ENCODE measurements at places on chromosomes 3 and 15.

DNA sequence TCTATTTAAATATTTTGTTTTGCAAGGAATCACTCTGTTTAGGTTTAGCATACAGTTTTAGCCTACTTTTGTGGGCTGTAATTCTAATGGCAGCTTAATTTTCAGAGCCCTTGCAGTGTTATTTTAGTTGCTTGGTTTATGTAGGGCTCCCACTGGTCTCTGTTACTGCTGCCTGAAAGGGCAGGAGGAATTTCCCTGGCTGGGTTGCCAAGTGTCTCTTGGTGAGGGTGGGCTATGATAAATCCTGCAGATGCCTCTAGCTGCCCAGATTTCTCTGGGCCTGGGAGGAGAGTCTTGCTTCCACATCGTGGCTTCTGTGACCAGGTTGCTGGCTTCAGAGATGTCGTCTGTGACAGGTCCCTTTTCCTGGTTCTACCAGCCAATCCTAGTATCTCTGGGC is 36.2 kb downstream of the ILDR1 start:
- DNase-seq = no peak

- DNase-seq = no peak
Observed at GRCh38 chr3:125037498-125038150, 18.2 kb downstream of the HEG1 start.

DNA sequence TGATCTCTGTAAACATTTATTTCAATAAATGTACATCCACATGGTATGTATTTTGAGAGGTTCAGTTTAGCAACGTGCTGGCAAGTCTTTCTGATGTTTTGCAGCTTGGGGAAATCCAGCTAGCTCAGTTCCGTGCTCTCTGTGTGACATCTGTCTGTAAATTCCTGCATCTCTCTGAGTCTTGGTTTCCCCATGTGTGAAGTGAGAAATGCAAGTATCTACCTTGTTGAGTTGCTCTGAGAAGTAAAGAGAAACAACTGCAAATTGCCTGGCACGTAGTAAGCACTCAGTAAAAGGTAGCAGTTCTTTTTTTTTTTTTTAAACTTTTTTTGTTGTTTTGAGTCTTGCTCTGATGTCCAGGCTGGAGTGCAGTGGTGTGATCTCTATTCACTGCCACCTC is 30.2 kb upstream of the MORF4L1 start:
- DNase-seq = no peak

DNA sequence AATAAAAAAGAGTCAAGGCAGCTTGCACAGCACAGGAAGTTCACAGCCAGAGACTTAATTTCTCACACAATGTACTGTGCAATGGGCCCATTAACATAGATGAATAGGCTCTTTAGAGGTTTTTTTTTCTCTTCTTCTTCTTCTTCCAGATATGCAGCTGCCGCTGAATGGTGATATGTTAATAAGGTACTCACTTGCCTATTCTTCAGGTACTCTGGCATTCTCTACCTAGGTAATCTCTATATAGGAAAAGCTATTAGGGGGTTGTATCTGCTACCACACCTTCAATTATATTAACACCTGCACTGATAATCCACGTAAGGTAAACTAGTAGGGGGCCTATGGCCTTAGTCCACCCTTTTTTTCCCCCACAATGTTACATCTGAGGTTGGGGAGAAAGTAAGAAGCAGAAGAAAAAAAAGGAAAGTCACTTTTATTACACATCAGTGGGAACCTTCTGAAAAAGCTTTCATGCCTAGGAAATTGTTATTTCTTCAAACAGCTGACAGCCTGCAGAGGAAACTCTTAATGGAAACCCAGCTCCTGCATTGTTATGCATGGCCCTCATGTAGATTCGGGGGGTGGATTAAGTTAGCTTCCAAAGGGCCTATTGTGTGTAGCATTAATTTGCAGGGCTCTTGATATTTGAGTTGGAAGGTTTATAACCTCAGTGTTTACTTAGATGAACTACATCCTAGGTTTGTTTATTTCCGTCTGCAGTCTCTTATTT is 525.5 kb downstream of the ZIC1 start:
- no peak for DNase-seq

DNA sequence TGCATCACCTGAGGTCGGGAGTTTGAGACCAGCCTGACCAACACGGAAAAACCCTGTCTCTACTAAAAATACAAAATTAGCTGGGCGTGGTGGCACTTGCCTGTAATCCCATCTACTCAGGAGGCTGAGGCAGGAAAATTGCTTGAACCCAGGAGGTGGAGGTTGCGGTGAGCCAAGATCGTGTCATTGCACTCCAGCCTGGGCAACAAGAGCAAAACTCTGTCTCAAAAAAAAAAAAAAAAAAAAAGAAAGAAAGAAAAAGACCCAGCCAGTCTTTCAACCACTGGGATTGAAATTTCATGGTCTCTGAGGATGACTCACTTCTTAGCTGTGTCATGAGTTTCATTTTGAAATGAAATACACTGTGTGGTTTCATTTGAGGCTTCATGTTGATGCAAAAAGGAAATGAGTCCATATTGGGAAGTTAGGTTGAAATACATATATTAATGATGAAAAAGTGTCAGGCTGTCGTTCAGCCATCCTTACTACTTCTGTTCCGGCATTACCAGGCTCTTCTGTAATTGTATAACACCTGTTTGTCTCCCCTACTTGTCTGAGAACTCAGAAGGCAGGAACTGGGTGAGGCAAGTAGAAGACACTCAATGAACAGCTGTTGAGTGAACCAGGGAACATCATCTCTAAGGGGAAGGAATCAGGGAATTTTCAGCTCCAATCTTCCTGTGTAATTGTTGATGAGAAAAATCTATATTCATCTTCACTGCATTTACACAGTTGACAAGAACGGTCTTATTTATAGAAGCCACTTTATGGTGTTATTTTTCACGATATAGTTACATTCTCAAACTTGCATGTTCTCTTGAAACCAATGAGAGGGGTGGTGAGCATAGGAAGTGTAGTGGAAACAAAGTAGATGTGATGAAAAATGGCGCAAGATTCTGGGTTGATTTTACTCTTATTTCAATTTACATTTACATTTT is 87.4 kb downstream of the NFKBIZ start:
- DNase-seq = peak; percentile 17

GRCh38 chr15:43854801-43855200 is 28.0 kb downstream of the WDR76 start:
- DNase-seq = no peak

DNA sequence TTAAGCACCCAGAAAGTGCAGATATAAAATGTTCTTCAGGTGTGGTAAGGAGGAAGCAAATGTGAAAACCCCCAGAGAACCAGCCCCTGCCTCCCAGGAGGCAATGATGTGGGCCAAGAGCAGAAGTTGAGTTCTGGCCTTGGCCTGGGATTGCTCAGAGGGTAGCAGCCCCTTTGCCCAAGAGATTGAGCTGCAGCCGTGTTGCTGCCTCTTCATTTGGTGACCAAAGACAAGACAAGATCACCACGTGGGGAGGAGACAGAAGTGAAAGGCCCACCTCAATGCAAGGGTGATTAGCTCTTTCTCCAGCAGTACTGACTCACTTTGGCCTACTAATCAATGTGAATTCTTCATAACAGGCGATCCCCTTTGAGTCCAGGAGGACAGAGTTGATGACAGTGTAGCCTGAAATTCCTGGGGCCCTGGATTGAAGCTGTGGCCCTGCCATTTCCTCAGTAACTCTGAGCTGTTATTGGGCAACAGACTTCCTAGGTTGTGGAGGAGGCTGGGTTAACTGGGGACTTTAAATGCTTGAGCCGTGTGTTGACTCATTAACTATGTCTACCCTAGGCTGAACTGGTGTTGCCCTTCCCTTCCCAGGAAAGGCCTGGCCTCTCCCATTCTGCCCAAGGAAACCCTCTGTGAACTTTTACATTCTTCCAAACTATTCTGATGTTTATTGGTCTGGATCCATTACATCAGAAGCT is 86.5 kb downstream of the ST6GAL1 start:
- DNase-seq = no peak

DNA sequence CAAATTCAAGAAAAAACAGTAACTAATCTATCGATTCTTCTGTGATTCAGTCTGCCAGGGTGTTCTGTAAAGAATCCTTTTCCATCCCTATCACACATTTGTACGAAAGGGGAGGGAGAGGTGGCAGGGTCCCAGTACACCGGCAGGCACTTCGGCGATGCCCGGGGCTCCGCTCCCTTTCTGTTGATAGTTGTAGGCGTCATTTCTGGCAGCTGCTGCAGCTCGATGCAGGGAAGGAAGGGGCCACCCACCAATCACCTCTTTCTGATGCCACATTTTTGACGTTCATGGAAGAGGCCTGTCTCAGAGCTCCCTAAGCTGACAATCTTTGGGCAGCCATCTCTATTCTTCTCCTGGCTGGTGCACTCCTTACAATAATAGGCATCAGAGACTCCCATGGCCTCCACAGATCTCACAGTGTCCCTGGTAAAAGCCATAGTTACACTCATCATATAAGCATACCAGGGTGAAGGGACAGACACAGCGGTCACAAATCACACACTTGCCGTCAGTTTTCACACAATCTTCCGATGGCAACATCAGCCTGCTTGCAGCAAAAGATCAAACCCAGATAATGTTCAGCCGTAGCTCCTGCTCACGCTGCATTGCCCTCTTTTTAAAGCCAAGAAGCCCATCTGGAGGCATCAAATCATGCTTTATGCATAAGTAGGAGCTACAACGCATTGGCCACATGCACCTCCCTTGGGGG is 60.8 kb upstream of the ZBTB38 start:
- DNase-seq = no peak

Measured in activated T-cell treated with anti-CD3 and anti-CD28 coated beads, Interleukin-2, amount 50 U/mL, for 4 hours (primary cell).